GM10248 (cell line): ENCODE measurements at places on chromosomes 13 and 19.

GRCh38 chr19:3336680-3337523 lies 29.5 kb upstream of the NFIC start:
- DNase-seq = no peak

DNA sequence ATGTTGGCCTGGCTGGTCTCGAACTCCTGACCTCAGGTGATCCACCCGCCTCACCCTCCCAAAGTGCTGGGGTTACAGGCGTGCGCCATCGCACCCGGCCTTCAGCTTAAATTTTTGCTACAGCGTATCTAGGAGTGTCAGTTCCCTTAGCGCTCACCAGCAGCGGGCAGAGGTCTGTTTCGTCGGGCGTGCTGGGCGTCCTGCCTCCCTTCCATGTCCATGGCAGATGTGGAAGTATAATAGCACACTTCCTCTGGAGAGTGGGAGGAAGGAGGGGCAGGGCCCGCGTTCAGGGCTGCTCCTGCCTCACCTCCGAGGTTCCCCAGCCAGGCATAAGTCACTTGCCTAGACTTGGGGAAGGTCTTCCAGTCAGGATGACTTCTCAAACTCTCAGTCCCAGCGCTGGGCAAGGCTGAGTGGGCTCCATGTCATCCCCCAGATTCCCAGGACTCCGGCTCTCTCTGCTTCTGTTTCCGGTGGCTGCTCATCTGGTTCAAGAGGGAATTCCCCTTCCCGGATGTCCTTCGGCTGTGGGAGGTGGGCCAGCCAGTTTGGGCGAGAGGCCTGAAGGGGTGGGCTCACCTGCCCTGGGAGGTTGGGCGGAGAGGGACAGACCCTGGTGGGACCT lies 9.5 kb downstream of the IL4I1 start:
- DNase-seq = no peak

DNA sequence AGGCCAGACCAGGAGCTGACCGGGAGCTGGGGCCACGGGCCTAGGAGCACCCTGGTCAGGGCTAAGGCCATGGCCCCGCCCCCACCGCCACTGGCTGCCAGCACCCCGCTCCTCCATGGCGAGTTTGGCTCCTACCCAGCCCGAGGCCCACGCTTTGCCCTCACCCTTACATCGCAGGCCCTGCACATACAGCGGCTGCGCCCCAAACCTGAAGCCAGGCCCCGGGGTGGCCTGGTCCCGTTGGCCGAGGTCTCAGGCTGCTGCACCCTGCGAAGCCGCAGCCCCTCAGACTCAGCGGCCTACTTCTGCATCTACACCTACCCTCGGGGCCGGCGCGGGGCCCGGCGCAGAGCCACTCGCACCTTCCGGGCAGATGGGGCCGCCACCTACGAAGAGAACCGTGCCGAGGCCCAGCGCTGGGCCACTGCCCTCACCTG lies 6.6 kb downstream of the SPHK2 start:
- DNase-seq = no peak

GRCh38 chr19:6450166-6450565 lies 9.4 kb downstream of the SLC25A23 start:
- DNase-seq = no peak

DNA sequence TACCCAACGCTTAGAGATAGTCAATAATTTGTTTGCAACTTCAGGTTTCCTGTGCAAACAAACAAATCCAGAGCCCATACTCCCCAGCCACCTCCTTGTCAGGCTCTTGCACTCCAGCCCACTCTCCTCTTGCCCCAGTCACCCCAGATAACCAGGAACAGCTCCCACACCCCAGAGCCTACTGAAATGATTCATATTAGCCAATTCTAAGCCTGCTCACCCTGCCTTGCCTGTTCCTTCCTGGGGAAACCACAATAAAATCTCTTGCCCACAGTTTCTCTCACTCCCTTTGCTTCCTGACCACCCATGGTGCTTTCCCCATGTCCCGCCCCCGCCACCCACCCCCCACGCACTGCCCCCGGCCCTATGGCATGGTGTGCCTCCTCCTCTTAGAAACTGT lies 3.8 kb upstream of the ACTL9 start:
- DNase-seq = no peak

- DNase-seq = no peak
These were observed 1040.6 kb upstream of the SLC10A2 start for GRCh38 chr13:104106705-104107393.

- no peak for DNase-seq
These were observed 17.1 kb upstream of the IGLON5 start for GRCh38 chr19:51294211-51294976.

DNA sequence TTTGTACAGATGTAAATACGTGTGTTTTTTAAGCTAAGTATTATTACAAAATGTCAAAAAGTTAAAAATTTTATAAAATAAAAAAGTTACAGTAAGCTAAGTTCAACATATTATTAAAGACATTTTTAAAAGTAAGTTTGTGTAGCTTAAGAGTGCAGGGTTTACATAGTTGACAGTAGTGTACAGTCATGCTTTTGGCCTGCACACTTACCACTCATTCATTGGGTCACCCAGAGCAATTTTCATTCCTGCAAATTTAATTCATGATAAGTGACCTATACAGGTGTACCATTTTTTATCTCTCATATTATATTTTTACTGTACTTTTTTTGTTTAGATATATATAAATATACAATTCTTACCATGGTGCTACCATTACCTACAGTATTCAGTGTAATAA lies 769.9 kb upstream of the SLITRK6 start:
- DNase-seq = no peak

DNA sequence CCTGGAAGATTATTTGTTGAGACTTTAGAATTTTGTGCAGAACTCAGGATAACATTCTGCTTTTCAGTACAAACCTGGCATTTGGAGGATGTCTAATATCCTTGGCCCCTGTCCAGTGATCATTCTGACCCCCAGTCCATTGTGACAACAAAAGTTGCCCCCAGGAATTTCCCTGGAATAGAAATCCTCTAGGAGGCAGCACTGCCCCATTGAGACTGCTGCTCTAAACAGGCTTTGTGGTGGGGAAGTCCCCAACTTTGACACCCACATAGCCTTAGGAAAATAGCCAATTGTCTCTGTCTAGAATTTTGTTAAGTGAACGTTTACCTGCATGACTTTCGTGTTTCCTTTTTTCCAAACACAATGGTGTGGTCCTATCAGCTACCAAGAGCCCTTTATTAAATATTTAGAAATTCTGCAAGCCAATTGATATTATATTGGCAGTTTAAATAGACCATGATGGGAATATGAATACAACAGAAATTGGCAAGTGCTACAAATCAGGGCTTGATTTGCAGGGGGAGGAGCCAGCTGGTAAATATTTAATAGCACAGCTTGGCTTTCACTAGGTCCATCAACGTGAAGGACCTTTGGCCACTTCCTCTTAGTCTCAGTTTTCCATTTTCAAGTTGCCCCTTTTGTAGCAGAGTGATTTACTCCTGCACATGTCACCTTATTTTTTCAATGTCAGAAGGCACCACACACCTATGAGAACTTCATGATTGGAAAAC lies 451.7 kb downstream of the EFNB2 start:
- DNase-seq = peak; percentile 35

GRCh38 chr19:49882643-49883042 lies 5.1 kb downstream of the TBC1D17 start:
- DNase-seq = no peak

DNA sequence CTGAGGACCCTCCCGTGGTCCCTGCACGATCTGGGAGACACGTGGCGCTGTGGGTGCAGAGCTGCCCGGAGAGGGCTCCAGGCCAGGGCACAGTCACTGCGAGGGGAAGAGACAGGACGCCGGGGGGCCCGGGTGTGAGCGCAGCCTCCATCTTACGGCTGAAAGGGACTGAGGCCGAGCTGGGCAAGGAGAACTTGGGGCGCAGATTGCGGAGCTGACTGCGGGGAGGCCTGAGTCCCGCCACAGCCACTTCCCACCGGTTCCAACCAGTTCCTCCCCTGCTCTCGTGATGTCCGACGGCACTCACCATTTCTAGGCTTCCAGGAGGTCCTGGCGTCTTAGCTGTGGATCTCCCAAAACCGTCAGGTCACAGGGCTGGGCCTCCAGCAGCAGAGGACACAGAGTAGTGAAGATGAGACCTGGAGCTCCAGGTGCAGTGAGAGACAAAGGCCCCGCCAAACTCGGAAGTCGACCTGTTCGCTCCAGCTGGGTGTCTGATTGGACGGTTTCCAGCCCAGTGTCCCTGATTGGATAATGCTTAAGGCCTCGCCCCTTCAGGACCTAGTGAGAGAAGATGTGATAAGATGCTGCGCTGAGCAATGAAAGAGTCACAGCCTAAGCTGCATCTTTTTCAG lies 4.8 kb upstream of the ZNF253 start:
- DNase-seq = peak; percentile 8

- DNase-seq = no peak
These were observed 34.1 kb downstream of the SUGP2 start for GRCh38 chr19:18999016-18999758.

DNA sequence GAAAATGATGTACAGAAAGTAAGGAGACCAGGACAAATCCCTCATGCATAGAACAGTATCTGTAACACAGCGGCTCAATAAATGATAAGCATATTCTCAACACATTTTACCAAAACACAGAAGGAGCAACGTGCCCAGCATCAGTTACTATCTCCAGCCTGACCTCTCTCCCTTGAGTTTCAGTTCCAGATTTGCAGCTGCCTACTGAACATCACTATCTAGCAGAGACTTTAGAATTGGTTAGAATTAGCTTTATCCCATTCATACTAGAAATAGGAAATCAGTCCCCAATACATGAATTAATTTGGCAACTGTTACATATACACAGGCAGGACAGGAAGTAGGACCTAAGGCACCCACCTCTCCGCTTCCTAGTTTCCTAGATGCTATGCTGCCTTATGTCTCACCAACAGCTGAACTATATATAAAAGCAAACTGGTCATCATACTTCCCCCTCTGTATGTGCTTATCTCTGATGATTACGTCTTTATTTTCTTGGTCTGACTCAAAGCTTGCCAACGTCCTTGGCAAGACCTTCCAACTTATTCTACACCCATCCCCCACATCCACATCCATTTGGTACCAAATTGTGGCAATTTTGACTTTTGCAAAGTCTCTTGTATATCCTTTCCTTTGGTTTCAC lies 61.1 kb downstream of the SACS start:
- no peak for DNase-seq

DNA sequence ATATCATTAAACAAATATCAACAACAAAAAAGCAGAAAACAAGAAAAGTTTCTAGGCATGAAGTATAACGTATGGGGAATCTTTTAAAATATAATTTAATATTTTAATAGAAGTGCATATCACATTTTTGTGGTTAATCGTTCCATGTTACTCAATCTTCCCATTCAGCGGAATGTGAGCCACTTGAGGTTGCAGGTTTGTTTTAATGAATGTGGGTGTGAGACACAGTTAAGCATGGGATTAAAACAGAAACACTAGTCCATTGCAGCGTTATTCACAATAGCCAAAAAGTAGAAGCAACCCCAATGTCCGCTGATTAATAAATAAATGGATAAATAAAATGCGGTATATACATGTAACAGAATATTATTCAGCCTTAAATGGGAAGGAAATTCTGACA lies 146.0 kb downstream of the NDFIP2 start:
- no peak for DNase-seq

- DNase-seq = no peak
These were observed at the start of gene TNFRSF19 for GRCh38 chr13:23570099-23570920. TSS of gene TNFRSF19 (plus strand) at chr13:23570412. CDS start at chr13:23590184, 19,772 bp downstream.

DNA sequence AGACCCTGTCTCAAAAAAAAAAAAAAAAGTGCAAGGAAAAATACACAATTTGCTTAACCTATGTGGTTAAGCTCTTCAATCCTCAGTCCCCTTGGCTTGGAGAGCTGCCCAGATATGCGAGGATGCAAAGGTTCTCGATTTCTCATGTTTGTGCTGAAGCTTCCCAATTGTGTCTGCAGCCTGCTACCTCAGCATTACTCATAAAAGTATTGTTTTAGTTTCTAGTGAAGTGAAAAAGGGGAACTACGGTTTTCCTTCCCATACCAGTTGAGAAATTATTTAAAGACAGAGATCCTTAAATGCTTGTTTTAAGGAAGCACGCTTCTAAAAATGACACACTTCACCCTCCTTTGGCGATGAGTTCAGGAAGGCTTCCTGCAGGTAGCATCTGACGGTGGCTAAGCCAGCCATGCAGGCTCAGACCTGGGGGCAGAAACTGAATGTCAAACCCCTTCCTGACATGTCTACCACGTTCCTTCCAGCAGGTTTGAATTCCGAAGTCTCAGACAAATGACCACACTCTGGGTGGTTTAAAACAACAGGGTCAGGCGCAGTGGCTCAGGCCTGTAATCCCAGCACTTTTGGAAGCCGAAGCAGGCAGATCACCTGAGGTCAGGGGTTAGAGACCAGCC lies 47.9 kb downstream of the RUBCNL start:
- peak; percentile 44 for DNase-seq

GRCh38 chr13:78129823-78130222 lies 211.2 kb upstream of the EDNRB start:
- no peak for DNase-seq

DNA sequence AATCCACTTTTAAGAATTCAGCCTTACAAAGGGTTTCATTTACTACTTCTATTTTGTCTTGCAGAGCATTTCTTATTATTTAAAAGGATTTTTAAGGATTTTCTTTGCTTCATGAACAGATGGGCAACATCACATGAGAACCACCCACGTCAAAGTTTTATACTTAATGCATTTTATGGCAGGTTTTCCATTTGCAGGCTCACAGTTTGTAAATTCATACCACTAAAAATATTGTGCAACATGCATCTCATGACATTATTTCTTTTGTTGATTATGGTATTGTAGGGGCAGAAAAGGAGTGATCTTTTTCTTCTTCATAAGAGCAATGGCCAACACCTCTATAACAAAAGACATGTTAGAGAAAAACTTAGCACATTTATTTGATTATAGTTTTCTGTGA lies 554.0 kb upstream of the SPRY2 start:
- no peak for DNase-seq

DNA sequence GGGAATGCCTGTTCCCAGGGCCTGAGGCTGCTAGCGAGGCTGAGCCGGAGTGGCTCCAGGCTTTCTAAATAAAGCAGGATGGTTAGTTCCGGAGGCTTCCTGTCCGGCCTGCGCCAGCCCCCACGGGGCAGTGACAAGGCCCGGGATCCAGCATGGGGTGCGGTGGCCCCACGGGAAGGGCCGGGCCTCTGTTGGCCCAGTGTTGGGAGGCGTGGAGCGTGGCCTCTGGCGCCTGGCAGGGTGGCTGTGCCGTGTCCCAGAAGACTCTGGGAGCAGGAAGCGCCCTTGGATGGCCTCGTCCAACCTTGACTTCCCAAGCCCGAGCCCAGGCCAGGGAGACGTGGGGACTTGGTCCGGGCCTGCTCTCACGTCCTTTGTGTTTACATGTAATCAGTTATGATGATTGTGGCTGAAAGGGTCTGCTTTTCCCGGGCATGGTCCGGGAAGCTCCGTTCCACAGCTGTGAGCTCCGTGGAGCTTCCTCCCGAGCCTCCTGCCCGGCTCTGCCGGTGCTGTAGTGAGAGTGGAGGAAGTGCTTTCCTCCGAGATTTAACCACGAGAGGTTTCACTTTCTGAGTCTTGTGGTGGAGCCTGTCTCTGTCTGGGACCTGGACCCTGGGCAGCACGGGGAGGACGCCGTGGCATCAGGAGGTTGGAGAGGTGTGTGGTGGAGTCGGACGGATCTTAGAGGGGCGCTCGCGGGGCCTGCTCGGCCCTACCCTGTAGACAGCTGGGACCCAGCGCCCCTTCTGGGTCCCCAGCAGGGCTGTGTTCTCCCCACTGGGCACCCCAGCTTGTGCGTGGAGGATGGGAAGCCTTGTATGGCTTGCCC lies 4.6 kb downstream of the GNA11 start:
- no peak for DNase-seq

GRCh38 chr19:30029721-30030510 lies 87.9 kb downstream of the URI1 start:
- DNase-seq = peak; percentile 30

GRCh38 chr13:98880677-98881076 lies 97.2 kb downstream of the DOCK9 start:
- no peak for DNase-seq
